ENCODE measurements at places on chromosomes 7 and 10. TPM values are rescaled to one million over a fixed set of nuclear protein-coding genes. Genes with fewer than 3 reads are reported as not detected.

DNA sequence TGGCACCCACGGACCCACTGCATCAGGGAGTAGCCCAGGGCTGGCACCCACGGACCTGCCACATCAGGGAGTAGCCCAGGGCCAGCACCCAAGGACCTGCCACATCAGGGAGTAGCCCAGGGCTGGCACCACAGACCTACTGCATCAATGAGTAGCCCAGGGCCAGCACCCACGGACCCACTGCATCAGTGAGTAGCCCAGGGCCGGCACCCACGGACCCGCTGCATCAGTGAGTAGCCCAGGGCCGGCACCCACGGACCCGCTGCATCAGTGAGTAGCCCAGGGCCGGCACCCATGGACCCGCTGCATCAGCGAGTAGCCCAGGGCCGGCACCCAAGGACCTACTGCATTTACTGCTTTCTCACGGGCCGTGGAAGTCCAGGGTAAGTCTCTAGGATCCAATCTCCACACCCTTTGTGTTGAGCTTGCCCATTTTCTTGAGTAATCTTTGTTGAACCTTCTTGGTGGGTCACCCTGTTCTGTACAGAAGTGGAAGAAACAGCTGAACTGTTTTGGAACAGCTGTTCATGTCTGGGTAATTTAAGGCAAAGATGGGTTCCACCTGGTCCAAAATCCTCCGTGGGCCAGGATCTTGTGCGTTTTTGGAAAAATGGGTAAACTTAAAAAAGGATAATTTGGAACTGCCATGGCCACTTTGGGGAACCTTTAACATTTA is 69.0 kb downstream of the VIPR2 start:
- no peak overlapping the region for H3K27ac ChIP-seq
- no peaks in the 10 kb centered on the region for H3K36me3 ChIP-seq
- H3K4me1 ChIP-seq: no peaks in the 10 kb centered on the region

CSTF2T gene
- 12.6 TPM for total RNA-seq

GRCh38 chr7:20596653-20597052 is 18.8 kb upstream of the ABCB5 start:
- H3K4me1 ChIP-seq: 0 out of 2 replicates have a peak, but pooled peaks cover 6% of the 10 kb centered on the region
- H3K27me3 ChIP-seq: no peaks in the 10 kb centered on the region
- H3K27ac ChIP-seq: no peak overlapping the region
- H3K4me3 ChIP-seq: no peak overlapping the region
- peak; percentile 57 for DNase-seq
- no peaks in the 10 kb centered on the region for H3K36me3 ChIP-seq

DNA sequence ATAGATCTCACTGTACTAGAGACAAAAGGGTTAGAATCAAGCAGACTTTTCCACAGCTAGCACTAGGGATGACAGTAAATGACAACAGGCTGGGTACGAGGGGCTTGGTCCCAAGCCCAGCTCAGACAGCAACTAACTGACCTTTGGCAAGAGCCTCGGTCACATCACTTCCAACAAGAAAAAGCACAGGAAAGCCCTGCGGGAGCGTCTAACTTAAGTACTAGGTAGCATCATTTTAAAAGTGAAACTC is 22.8 kb downstream of the CALML3 start:
- no peak overlapping the region for H3K4me3 ChIP-seq
- H3K4me1 ChIP-seq: peaks cover 7% of the 10 kb centered on the region
- no peaks in the 10 kb centered on the region for H3K27me3 ChIP-seq
- DNase-seq: no peak

DNA sequence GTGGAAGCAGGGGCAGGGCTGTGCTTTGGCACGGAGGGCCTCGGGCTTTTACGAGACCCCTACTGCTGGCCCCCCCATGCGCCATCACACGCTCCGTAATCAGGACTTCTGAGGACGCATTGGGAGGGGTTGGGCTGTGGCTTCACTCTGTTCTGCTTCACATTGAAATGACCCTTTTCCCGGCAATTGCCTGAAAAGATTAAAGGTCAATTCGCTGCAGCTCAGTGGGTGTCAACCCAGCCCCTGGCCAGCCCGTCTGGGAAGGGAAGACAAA is 41.7 kb upstream of the UBE3C start:
- H3K36me3 ChIP-seq: peaks cover 6% of the 10 kb centered on the region
- DNase-seq: no peak
- H3K27me3 ChIP-seq: peaks cover 24% of the 10 kb centered on the region
- peak overlapping the region; percentile 65 for H3K4me3 ChIP-seq
- no peak overlapping the region for H3K27ac ChIP-seq

DNA sequence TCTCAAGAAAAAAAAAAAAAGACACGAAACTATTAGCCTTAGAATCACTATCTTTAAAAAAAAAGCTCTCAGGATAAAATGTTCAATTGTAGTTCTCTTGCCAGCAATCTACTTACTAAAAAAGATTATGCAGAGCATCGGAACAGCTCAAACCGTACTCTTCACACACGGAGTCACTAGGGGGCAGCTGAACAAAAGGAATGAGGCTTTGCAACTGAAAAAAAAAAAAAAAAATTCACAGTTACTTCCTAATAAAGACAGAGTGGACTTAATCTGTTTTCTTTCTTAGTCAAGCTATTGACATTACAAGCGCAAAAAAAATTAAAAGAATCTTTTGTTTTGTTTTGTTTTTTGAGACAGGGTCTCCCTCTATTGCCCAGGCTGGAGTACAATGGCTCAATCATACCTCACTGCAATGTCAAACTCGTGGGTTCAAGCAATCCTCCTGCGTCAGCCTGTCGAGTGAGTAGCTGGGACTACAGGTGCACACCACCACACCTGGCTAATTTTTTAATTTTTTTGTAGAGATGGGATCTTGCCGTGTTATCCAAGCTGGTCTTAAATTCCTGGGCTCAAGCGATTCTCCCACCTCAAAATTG is 11.5 kb downstream of the PMS2 start:
- H3K4me1 ChIP-seq: peaks cover 19% of the 10 kb centered on the region
- H3K4me3 ChIP-seq: no peak overlapping the region
- DNase-seq: peak; percentile 49
- peaks cover 18% of the 10 kb centered on the region for H3K36me3 ChIP-seq
- no peaks in the 10 kb centered on the region for H3K27me3 ChIP-seq

DNA sequence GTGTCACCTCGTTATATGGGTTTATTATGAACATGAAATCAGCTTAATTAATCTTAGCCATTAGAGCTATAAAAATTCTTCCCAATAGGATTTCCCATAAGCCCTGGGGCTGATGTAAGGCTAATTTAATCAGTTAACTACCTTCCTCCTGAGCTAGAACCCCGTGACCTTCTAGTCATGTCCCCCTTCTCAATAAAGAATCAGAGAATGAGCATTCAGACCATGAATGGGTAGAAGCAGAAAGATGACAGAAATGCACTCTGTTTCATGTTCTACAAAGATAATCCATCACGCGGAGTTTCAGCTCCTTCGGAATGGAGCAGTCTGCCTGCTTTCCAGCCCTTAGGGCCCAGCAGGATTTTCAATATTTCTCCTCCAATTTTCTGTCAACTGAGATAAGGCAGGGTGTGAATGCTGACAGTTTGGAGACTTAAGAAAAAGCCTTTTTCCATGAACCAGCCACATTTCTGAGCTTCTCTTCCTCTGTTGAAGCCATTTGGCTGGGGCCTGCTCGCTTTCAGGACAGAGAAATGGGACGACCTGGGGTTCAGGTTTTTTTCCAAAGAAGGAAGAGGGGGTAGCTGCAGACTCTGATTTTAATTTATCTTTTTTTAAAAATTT is 211.0 kb downstream of the NEBL start:
- H3K4me3 ChIP-seq: no peak overlapping the region
- no peak for DNase-seq
- H3K27me3 ChIP-seq: peaks cover 1% of the 10 kb centered on the region
- H3K4me1 ChIP-seq: no peaks in the 10 kb centered on the region
- no peaks in the 10 kb centered on the region for H3K36me3 ChIP-seq

DNA sequence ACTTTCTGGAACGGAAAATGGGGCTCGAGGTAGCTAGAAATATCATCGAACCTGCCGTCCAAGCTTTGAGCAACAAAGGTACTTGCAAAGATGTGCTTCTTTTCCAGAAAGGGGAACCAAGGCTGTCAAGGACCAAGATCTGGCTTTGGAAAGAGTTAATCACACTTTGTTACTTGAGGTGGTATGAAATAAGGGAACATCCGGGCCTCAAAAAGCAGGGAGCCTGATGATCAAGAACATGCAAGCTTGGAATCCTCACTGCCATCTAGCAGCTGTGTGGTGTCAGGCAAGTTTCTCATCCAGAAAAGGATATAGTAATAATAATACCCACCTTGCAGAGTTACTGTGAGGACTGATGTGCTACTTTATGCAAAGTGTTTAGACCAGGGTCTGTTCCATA is 329.5 kb downstream of the GRID1 start:
- DNase-seq: no peak
- no peaks in the 10 kb centered on the region for H3K36me3 ChIP-seq
- H3K4me1 ChIP-seq: no peaks in the 10 kb centered on the region
- H3K27ac ChIP-seq: no peak overlapping the region

- peaks cover 9% of the 10 kb centered on the region for H3K36me3 ChIP-seq
- 0 out of 2 replicates have a peak overlapping the region, but pooled peaks have one; percentile 43 for H3K27ac ChIP-seq
- peaks cover 8% of the 10 kb centered on the region for H3K27me3 ChIP-seq
- no peak overlapping the region for H3K4me3 ChIP-seq
These were observed 82.7 kb downstream of the ZRANB1 start for GRCh38 chr10:125024497-125025234.

GRCh38 chr7:74467876-74468275 is 14.2 kb downstream of the GTF2IRD1 start:
- no peak for DNase-seq
- H3K27ac ChIP-seq: no peak overlapping the region
- no peaks in the 10 kb centered on the region for H3K4me1 ChIP-seq
- H3K27me3 ChIP-seq: no peaks in the 10 kb centered on the region
- no peaks in the 10 kb centered on the region for H3K36me3 ChIP-seq

DNA sequence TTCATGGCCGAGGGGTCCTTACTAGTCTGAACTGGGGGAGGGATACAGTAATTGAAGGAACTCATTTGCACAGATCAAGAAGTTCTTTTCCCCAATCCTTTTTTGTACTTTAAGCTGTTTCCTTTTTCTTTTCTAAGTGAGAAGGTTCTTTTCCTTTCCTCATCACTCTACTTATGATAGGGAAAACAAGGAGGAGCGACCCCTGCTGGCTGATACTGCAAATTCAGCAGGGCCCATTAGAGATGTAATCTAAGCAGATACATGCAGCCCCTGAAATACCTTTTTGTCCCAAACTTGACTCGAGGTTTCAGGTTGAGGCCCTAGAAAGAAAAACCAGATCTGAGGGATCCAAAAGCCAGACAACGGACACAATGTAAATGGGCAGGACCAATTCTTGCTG is 305.5 kb downstream of the DNAJB9 start:
- no peaks in the 10 kb centered on the region for H3K27me3 ChIP-seq
- no peak overlapping the region for H3K4me3 ChIP-seq
- no peak overlapping the region for H3K27ac ChIP-seq
- H3K4me1 ChIP-seq: no peaks in the 10 kb centered on the region
- no peaks in the 10 kb centered on the region for H3K36me3 ChIP-seq

DNA sequence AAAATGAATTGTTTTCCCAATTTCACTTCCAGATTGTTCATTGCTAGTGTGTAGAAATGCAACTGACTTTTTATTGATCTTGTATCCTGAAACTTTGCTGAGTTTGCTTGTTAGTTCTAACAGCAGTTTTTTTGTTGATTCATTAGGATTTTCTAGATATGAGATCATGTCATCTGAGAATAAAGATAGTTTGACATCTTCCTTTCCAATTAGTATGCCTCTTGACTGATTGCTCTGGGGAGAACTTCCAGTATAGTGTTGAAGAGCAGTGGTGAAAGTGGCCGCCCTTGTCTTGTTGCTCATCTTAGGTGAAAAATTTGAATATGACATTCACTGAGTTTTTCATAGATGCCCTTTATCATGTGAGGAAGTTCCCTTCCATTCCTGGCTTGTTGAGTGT is 11.9 kb upstream of the SUN1 start:
- DNase-seq: no peak
- no peak overlapping the region for H3K4me3 ChIP-seq
- peaks cover 6% of the 10 kb centered on the region for H3K27me3 ChIP-seq
- peak overlapping the region; percentile 24 for H3K27ac ChIP-seq

DNA sequence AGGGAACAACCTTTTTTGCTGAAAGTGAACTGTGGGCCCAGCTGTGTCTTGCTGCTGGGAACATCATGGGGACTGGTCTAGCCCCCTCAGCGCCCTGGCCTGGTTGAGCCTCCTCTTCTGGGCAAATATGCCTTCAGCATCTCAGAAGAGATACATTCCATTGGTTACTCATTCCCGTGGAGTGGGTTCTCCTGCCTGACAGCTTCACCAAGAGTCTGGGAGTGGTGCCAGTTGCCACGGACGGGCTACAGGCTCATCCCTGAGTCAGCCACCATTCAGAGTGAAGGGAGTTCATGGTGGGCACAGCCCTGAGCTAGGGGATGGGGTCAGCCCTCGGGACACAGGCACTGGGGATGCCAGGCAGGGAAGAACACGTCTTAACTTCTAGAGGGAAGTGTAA is 81.9 kb downstream of the RAMP3 start:
- peaks cover 36% of the 10 kb centered on the region for H3K4me1 ChIP-seq
- H3K27me3 ChIP-seq: peaks cover 23% of the 10 kb centered on the region
- no peak overlapping the region for H3K4me3 ChIP-seq

DNA sequence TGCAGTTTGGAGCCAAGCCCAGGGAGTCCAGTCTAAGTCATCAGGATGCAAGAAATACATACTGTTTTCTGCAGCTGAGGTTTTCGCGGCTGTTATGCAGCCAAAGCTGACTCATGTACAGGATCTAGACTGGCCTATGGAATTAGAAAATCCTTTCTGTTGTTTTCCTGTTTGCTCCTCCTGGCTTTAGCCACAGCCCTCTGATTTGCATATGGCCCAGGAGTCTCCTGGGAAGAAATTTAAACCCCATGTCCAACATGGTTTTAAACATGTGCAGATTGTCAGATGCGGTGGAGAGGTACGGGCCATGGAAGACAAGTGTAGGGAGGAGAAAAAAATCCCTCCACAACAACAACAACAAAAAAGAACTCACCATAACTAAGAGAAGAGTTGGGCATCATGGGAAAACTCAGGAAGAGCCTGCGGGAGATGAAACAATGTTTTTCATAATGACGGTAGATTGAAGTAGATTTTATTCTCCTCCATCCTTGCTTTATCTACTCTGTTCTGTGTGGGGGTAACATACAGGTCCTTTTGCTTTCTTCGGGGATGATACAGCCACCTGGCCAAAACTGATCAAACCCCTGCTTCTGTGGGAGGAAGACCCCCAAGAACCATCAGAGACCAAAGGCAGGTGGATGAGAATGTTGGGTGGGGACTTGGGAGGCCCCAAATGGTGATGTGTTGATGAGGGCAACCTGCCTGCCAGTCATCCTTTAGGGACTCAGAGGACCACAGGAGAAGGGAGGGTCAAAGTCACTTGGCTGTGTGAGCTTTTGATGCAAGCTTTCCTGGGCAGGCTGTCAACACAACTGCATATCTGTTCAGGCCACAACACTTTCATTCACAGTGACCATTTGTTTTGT is 29.8 kb upstream of the GNA12 start:
- H3K36me3 ChIP-seq: no peaks in the 10 kb centered on the region
- peak overlapping the region; percentile 50 for H3K4me3 ChIP-seq
- peak overlapping the region; percentile 100 for H3K27ac ChIP-seq
- DNase-seq: peak; percentile 94
- H3K4me1 ChIP-seq: peaks cover 32% of the 10 kb centered on the region

GRCh38 chr7:155798673-155799439 is 13.4 kb downstream of the SHH start:
- DNase-seq: no peak
- no peaks in the 10 kb centered on the region for H3K36me3 ChIP-seq
- H3K27ac ChIP-seq: no peak overlapping the region
- peaks cover 32% of the 10 kb centered on the region for H3K27me3 ChIP-seq
- no peaks in the 10 kb centered on the region for H3K4me1 ChIP-seq

LGI1 gene
- total RNA-seq: not detected
